ENCODE measurements at places on chromosomes 5 and 9. TPM values are rescaled to one million over a fixed set of nuclear protein-coding genes. Genes with fewer than 3 reads are reported as not detected.
A peak's percentile ranks its signal among the peaks of the same experiment; 100 is the strongest.

GRCh38 chr5:51829230-51829629 is 446.0 kb downstream of the ISL1 start:
- H3K4me3 ChIP-seq: no peak overlapping the region
- DNase-seq: no peak
- H3K27me3 ChIP-seq: no peaks in the 10 kb centered on the region
- H3K4me1 ChIP-seq: no peaks in the 10 kb centered on the region
- no peaks in the 10 kb centered on the region for H3K36me3 ChIP-seq

GRCh38 chr9:95132366-95133324 is 184.9 kb downstream of the FANCC start:
- no peak for DNase-seq
- no peak overlapping the region for H3K4me3 ChIP-seq
- no peaks in the 10 kb centered on the region for H3K36me3 ChIP-seq
- H3K4me1 ChIP-seq: no peaks in the 10 kb centered on the region

DNA sequence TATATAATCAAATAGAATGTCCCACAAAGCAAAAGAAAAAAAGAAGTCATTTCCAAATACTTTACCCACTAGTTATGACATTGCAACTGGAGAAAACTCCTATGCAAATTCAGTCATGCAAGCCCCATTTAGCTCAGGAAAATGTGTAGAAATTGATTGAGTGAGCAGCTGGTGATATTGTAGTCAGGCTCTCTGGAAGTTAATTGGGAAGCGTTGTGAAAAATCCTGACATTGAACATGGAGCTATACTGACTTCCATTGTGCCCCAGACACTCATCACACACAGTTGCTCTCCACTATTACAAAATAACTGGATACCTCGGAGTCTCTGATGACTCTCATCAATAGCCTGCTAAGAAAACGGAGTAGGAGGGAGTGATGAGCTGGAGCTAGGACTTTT is 49.0 kb downstream of the TUSC1 start:
- no peak for DNase-seq
- no peaks in the 10 kb centered on the region for H3K27me3 ChIP-seq
- no peaks in the 10 kb centered on the region for H3K36me3 ChIP-seq
- no peak overlapping the region for H3K4me3 ChIP-seq

DNA sequence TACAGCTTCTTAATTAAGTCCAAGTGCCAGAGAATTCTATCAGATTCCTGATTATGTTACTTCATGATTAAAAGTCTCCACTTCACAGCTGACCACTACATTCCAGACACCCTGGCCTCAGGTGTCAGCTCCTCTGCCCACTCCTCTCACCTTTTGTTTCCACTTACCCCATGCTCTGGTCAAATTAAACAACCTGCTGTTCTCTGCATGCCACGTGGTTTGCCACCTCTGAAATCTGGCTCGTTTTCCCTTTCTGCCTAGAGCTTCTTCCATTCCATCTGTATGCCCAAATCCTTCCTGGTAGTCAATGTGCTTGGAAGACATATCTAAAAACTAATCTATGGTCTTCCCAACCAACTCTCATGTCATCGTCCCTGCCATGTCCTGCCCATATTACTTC is 158.6 kb downstream of the ICE1 start:
- H3K27ac ChIP-seq: no peak overlapping the region
- DNase-seq: no peak
- H3K27me3 ChIP-seq: no peaks in the 10 kb centered on the region
- no peaks in the 10 kb centered on the region for H3K4me1 ChIP-seq

- no peak for DNase-seq
- H3K27me3 ChIP-seq: no peaks in the 10 kb centered on the region
- H3K36me3 ChIP-seq: peaks cover 15% of the 10 kb centered on the region
- no peak overlapping the region for H3K27ac ChIP-seq
Measured at GRCh38 chr5:98905857-98906688, 22.7 kb downstream of the CHD1 start.

DNA sequence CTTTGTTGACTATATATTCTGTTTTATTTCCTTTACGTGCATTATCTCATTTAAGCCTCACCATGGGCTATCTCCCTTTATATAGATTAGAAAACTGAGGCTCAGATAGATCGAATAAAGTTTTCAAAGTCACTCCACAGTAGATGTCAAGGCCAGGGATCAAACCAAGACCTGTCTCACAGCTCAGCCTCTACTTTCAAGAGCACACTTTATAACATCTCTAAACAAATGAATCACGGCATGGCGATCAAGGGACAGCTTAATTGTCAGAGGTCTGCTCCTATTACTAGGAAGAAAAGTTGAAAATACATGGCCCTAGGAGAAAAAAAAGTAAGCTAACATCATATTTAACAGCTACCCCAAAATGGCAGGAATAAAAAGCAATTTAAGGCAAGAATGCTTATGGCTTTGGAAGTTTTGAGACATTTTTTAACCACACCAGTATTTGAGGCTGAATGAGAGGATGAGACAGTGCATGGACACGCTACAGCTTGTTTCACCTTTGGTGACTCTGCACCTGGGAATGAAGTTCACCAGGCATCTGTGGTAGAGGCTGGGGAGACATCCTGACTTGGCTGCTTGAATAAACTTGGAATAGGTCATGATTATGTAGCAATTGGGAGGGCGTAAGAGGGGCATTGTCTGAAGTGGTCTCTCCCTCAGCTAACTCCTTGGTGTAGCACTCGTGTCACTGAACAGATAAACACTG is 486.8 kb upstream of the WWC1 start:
- H3K4me1 ChIP-seq: no peaks in the 10 kb centered on the region
- H3K27ac ChIP-seq: no peak overlapping the region
- no peak overlapping the region for H3K4me3 ChIP-seq
- no peaks in the 10 kb centered on the region for H3K36me3 ChIP-seq
- no peak for DNase-seq

- H3K36me3 ChIP-seq: no peaks in the 10 kb centered on the region
- no peak overlapping the region for H3K4me3 ChIP-seq
Measured at GRCh38 chr5:154508114-154508513, 30.1 kb upstream of the HAND1 start.

GRCh38 chr9:120071760-120072159 is 508.2 kb downstream of the CDK5RAP2 start:
- no peak overlapping the region for H3K4me3 ChIP-seq

- DNase-seq: no peak
- no peak overlapping the region for H3K27ac ChIP-seq
- H3K27me3 ChIP-seq: peaks cover 28% of the 10 kb centered on the region
- no peak overlapping the region for H3K4me3 ChIP-seq
- no peaks in the 10 kb centered on the region for H3K4me1 ChIP-seq
- no peaks in the 10 kb centered on the region for H3K36me3 ChIP-seq
Measured at GRCh38 chr5:1703352-1704050, 96.1 kb downstream of the MRPL36 start.

DNA sequence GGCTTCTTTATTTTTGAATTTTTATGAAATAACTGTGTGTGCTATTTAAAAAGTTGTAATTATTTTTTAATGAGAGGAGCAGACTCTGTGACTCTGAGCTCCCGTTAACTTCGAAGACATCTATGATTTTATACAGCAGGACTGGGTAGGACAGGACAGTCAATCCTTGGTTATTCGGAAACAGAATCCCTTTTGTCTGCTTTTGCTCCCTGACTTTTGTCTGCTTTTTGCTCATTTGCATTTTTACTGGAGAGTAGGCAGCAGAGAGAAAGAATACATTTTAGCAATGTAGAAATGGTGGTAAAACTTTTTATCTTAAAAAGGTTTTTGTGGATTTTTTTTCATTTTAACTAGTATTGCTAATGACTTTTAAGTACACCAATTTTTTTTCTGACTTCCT is 303.6 kb downstream of the ARHGAP26 start:
- H3K27me3 ChIP-seq: no peaks in the 10 kb centered on the region
- H3K4me1 ChIP-seq: peaks cover 5% of the 10 kb centered on the region
- DNase-seq: no peak

DNA sequence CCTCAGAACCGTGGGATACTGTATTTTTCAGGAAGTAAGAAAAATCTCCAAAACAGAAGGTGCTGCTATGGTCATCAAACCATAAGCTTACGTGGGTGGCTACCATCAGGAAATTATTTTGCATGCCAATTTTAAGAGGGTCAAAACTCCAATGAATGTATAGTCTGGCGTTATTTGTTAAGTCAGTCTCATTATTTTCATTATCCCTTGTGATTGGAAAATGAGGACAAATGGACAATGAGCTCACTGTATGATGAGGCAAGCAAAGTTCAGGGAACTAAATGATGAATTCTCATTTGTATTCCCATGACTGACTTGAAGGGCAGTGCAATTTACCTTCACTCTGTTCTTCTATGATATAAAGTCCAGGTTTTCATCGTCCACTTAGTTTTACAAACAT is 17.6 kb downstream of the PUM3 start:
- H3K36me3 ChIP-seq: peaks cover 26% of the 10 kb centered on the region
- no peak overlapping the region for H3K4me3 ChIP-seq
- no peaks in the 10 kb centered on the region for H3K27me3 ChIP-seq
- no peak overlapping the region for H3K27ac ChIP-seq
- no peaks in the 10 kb centered on the region for H3K4me1 ChIP-seq

- H3K27me3 ChIP-seq: no peaks in the 10 kb centered on the region
- H3K4me3 ChIP-seq: no peak overlapping the region
- no peaks in the 10 kb centered on the region for H3K4me1 ChIP-seq
- peak overlapping the region; percentile 11 for H3K27ac ChIP-seq
Measured at GRCh38 chr9:107213561-107214028, 69.5 kb upstream of the RAD23B start.

- DNase-seq: no peak
- H3K36me3 ChIP-seq: no peaks in the 10 kb centered on the region
- H3K27ac ChIP-seq: no peak overlapping the region
Measured at GRCh38 chr9:134502266-134502791, 139.3 kb upstream of the COL5A1 start.

GRCh38 chr9:123437201-123437600 is 81.2 kb downstream of the CRB2 start:
- DNase-seq: no peak
- H3K36me3 ChIP-seq: peaks cover 20% of the 10 kb centered on the region
- H3K27me3 ChIP-seq: no peaks in the 10 kb centered on the region
- H3K4me1 ChIP-seq: no peaks in the 10 kb centered on the region
- no peak overlapping the region for H3K27ac ChIP-seq

DNA sequence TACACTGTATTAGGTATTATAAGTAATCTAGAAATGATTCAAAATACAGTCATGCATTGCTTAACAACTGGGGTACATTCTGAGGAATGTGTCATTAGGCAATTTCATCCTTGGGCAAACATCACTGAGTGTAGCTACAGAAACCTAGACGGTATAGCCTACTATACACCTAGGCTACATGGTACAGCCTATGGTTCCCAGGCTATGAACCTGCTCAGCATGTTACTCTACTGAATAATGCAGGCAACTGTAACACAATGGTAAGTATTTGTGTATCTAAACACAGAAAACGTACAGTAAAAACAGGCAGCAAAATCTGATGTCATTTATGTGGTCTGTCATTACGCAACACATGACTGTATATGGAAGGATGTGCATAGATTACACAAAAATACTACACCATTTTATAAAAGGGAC is 96.8 kb downstream of the RAPGEF6 start:
- no peak overlapping the region for H3K27ac ChIP-seq
- no peaks in the 10 kb centered on the region for H3K27me3 ChIP-seq
- DNase-seq: no peak
- peaks cover 9% of the 10 kb centered on the region for H3K4me1 ChIP-seq
- H3K36me3 ChIP-seq: peaks cover 10% of the 10 kb centered on the region
- no peak overlapping the region for H3K4me3 ChIP-seq

- no peak overlapping the region for H3K27ac ChIP-seq
- no peak overlapping the region for H3K4me3 ChIP-seq
- no peaks in the 10 kb centered on the region for H3K27me3 ChIP-seq
- DNase-seq: no peak
- no peaks in the 10 kb centered on the region for H3K36me3 ChIP-seq
- H3K4me1 ChIP-seq: no peaks in the 10 kb centered on the region
Measured at GRCh38 chr5:1781107-1781506, 18.5 kb downstream of the MRPL36 start.

- H3K36me3 ChIP-seq: no peaks in the 10 kb centered on the region
- H3K4me1 ChIP-seq: peaks cover 32% of the 10 kb centered on the region
- H3K27ac ChIP-seq: peak overlapping the region; percentile 87
- peak overlapping the region; percentile 56 for H3K4me3 ChIP-seq
Measured at GRCh38 chr9:129550199-129550839, 70.6 kb downstream of the C9orf50 start.

GRCh38 chr5:137738947-137739346 is 3.1 kb upstream of the KLHL3 start:
- DNase-seq: no peak
- H3K27me3 ChIP-seq: no peaks in the 10 kb centered on the region
- H3K27ac ChIP-seq: no peak overlapping the region
- H3K4me1 ChIP-seq: peaks cover 34% of the 10 kb centered on the region
- H3K36me3 ChIP-seq: no peaks in the 10 kb centered on the region

DNA sequence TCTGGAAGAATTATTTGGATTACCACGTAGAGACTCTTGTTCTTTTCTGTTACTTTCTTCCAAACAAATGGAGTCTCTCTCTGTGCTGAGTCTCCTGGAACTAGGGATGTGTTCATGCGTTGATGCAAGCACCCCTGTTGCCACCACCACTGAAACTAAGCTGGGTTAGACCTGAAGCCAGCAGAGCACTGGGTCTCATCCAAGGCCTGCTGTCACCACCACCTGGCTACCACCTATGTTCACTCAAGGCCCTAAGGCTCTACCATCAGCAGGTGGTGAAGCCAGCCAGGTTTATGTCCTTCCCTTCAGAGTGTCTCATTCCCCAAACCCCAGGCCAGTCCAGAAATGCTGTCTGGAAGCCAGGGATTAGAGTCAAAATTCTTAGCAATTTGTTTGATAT is 13.3 kb downstream of the RIC1 start:
- H3K4me1 ChIP-seq: no peaks in the 10 kb centered on the region
- no peaks in the 10 kb centered on the region for H3K36me3 ChIP-seq
- H3K4me3 ChIP-seq: no peak overlapping the region

GRCh38 chr5:62112689-62113228 is 193.2 kb upstream of the KIF2A start:
- H3K27me3 ChIP-seq: no peaks in the 10 kb centered on the region
- no peaks in the 10 kb centered on the region for H3K36me3 ChIP-seq
- no peaks in the 10 kb centered on the region for H3K4me1 ChIP-seq
- DNase-seq: no peak

GRCh38 chr5:90546216-90546837 is 12.3 kb upstream of the ADGRV1 start:
- no peak for DNase-seq
- no peak overlapping the region for H3K4me3 ChIP-seq
- H3K27ac ChIP-seq: no peak overlapping the region
- no peaks in the 10 kb centered on the region for H3K36me3 ChIP-seq

LCN1 gene
- total RNA-seq: not detected

LECT2 gene
- total RNA-seq: not detected

NR3C1 gene
- 31.1 TPM for total RNA-seq

ALDH7A1 gene
- total RNA-seq: 51.4 TPM

PITX1 gene
- total RNA-seq: not detected

OSMR gene
- 15.5 TPM for total RNA-seq

SCAI gene
- total RNA-seq: 4.1 TPM

PPP2R2B gene
- 0.05 TPM for total RNA-seq
